Endothelial cell of umbilical vein (primary cell): ENCODE measurements at places on chromosomes 5 and 9. TPM values are rescaled to one million over a fixed set of nuclear protein-coding genes. Genes with fewer than 3 reads are reported as not detected.

Gene FOXD4L6
- 0.35 TPM in 1 of 2 replicates, not detected in the other for total RNA-seq

Gene NR5A1
- total RNA-seq, result not detected in 2 replicates

Gene URM1
- 100 and 101 TPM in 2 replicates for total RNA-seq

Gene GALT
- 30.0 and 36.6 TPM in 2 replicates for total RNA-seq

Gene ARID3C
- not detected in 2 replicates for total RNA-seq

Gene TUSC1
- 12.1 TPM in 2 replicates for total RNA-seq

DNA sequence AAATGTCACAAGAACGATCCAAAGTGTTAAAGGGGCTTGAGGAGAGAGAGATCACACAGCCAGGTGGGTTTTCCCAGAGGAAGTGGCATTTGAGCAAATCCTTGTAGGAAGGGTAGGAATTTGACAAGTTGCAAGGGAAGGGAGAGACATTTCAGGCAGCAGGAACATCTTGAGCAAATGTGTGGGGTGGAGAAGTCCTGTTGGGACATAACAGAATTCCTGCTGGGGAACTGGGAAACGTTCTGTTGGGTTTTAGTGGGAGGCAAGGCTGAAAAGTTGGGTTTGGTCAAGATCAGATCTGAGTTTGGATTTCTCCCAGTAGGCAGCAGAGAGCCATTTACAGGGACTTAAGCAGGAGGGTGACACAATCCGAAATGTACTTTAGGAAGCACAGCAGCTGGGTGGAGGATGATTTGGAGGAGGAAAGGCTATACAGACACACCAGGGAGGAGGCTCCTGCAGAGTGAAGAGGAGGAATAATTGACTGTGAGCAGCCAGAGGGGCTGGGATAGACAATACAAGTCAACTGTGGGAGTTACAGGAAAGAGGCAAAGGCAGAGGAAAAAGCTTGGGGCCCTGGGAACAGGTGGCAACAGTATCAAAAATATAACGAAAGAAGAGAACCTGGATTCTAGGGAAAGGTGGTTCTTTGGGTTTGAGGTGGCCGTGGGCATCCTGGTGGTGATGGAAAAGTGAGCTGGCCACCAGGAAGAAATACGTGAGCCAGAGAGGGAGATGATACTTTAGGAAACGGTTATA, 3.1 kb upstream of the ZSWIM6 start:
- peak; percentile 25 for DNase-seq

GRCh38 chr5:131064669-131065371, 100.2 kb downstream of the HINT1 start:
- no peak for DNase-seq

DNA sequence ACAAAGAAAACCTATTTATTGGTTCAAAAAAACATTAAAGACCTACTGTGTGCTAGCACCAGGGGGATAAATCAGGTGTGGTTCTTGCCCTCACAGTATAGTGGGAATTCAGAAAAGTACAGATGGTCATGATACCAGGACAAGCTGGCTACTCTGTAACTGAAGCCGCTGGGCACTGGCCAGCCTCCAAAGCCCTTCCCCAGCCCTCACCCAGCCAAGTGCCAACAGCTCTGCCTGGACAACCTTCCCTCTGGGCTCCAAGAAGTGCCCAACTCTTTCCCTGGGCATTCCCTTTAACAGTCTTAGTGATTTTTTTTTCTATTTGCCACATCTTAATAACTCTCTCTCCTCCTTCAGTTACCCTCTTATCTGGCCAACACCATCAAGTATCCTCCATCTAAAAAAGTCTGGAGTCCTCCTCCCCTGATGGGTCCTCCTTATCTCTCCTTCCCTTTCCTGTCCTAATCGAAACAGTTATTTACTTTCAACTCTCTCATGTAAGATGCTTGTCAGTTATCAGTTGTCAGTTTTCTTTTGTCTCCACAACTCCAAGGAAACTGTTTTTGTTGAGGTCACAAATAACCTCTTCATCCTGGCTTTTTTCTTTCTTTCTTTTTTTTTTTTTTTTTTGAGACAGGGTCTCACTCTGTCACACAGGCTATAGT, 13.3 kb upstream of the SEPTIN8 start:
- no peak for DNase-seq

- DNase-seq, result no peak
These were observed 268.7 kb upstream of the PAPPA start for GRCh38 chr9:115884846-115885245.

- DNase-seq, result peak; percentile 30
These were observed 798 bp downstream of the PITX1 start for GRCh38 chr5:135032999-135033861.

- no peak for DNase-seq
These were observed 121.6 kb downstream of the OXCT1 start for GRCh38 chr5:41748631-41749030.

- peak; percentile 37 for DNase-seq
These were observed 17.0 kb upstream of the SH3TC2 start for GRCh38 chr5:149079883-149080282.

DNA sequence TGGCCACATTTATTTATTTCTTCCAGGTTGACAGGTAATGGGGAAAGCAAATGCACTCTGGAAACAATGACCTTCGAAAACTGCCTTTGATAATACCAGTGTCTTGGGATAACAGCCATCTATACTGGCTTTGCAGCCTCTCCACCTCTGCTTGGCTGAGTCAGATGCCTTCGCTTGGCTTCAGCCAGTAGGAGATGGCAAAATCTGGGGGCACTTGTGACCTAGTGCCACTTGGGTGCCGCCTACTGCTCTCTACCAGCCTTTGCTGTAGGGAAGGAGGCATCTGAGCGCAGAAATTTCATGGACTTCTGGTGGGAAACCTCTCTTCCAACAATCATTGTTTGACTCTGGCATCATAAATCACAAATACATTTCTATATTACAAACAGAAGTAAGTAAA, 21.8 kb downstream of the FYB1 start:
- no peak for DNase-seq

DNA sequence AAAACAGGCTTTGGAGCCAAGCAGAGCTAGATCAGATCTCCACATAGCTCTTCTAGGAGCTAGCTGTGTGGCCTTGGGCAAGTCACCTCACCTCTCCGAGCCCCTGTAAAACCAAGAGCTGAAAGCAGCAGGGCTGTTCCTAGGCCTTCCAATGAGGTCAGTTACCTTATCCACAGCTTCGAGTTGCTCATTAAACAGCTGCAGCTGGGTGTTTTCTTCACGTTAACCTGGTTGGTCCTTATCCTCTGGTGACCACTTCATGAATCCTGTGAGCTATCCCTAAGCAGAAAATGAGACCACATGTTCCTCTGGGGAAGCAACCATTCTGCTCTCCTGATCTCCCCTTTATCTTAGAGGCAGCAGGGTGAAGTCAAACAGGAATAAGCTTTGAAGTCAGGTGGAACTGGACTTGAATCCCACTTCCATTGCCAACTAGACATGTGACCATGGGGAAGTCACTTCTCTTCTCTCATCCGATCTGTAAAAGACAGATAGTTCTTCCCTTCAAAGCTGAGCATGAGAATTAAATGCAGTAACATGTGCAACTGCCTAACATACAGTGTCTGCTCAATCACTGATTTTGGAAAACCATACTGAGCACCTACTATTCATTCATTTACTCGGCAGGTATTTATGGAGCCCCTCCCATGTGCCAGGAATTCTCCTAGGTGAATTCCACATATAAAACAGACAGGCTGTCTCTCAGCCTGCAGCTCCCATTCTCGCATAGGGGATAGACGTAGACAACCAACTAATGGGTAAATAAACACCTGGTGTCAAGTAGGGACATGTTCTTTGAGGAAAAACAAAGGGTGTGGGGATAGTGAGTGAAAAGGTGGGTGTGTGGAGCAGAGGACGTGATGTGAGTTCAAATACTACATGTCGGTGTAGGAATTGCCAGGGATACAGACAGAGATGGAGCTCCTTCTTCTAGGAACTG, 111.7 kb upstream of the BOD1 start:
- no peak for DNase-seq

DNA sequence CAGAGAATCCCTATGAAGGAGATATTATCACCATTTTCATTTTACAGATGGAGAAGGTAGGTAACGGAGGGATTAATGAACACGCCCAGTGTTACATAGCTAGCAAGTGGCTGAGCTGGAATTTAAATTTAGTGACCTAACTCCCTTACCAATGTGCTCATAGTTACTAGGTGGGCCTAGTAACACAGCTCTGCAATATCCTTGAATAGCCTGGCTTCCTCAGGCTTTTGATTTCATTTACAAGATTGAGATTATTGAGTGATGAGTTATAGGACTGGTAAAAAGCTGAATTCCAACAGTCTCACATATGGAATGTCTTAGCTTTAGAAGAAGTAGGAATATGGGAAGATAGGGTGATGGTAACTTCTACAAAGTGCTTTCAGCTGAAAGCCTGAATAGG, 336.3 kb upstream of the KIF2A start:
- DNase-seq, result no peak

DNA sequence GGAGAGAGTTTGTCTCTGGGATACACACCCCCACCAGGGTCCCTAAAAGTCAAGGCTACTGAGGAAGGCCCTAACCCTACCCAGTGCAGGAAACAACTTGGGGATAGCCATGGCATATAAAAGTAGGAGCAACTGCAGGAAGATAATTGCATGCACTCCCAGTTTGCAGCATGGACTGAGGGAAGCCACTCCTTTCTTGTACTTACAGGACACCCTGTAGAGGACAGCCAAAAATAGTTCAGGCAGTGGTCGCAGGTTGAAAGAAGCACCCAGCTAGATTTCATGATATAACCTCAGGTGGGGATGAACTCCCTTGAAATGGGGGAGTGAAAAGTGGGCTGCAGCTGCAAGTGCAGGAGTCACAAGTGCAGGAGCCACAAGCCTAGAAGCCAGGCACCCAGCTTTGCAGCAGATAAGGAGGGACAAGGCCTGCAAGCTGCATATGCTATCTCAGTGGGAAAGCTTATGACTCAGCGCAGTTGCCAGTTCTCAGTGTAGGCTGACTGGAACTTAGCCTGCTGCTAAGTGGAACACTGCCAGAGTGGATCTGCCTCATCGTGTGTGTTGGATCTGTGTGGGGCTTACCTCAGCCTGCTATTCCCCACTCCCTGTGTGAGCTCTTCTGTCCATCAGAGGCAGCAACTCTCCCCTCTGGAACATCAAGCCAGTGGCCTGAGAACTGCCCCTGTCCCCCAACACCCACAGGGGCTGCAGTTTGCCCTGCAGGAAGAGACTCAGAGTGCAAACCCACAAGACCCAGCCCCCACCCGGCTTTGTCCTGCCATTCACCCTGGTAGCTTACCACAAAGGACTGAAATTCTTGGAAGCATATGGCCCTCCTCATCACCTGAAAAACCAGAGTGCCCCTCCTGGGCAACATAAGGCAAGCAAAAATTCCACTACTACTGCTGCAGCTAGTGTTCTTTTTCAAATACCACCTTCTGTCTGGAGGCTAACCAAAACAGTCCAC, 42.7 kb downstream of the CYLC2 start:
- DNase-seq, result no peak

DNA sequence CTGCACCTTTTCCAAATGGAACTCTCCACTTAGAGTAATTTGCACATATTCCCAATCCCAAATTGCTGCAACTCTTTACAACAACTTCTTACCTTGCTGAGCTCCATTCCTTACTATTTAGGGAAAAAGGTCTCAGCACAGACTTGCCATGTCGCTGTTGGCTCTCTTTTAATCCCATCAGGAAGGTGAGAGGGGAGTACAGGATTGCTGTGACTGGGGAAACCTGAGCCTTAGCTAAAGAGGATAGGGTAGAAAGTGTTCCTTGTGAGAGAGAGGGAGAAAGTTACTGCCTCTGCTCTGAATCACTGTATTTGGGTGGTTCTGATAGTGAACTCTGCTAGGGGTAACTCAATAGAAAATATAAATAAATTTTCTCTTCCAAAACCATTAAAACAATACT, 43.7 kb upstream of the GABRA1 start:
- DNase-seq, result no peak

DNA sequence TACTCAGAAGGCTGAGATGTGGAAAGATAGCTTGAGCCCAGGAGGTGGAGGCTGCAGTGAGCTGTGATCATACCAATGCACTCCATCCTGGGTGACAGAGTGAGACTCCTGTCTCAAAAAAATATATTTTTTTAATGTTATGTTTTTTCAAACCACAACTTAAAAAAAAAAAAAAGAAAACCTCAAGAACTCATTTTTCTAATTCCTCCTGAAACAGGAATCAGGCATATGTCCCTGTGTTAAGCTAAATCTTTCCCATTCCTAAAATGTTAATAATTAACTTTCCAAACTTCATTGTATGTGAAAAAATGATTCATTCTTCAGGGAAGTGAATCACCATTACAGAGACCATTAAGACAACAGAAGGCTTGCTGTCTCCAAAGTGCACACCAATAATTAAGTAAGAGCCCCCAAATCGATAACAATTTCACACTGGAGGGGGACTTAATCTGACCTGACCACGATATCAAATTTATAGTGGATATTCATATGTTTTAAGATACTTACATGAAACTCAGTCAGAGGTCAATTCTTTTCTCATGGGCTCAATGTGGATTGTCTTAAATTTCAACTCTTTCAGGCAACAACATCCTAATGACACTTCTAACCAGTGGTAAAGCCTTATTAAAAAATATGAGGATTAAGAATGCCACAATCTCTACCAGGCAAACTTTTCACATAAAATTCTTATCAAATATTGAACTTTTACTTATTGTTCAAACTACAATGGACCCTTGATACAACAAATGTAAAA, 5.2 kb downstream of the CEMIP2 start:
- DNase-seq, result peak; percentile 73

GRCh38 chr9:13443346-13444244, 164.1 kb upstream of the MPDZ start:
- DNase-seq, result no peak

- no peak for DNase-seq
These were observed 65.8 kb downstream of the SFXN1 start for GRCh38 chr5:175544108-175544511.

DNA sequence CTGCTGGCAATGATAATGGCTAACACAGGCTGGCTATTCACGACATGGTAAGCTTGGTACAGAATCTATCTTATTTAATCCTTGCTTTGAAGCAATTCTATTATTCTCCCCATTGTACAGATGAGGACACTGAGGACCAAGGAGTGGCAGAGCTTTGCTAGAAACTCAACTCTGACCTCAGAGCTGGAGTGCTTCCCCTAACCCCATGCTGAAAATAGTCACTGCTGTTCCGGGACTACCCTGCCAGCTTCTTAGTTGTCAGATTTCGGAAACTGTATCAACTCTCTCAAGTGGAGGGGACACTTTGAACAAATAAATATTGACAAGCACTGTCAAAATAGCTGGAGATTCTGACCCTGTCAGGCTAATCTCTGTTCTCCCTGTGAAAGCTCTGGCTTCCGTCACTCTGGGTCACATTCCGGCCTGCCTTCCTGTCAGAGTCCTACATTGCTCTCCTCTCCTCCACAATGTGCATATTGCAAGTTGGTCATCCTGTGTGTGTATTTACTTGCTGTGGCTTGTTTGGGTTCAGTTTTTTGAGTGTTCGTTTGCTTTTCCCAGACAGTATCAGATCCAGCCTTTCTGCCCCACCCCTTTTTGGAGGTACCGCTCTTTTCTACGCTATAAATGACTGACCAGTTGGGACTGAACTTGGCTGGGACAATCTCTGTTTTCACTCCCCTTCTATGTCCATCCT, 134.3 kb upstream of the MAP1B start:
- no peak for DNase-seq

DNA sequence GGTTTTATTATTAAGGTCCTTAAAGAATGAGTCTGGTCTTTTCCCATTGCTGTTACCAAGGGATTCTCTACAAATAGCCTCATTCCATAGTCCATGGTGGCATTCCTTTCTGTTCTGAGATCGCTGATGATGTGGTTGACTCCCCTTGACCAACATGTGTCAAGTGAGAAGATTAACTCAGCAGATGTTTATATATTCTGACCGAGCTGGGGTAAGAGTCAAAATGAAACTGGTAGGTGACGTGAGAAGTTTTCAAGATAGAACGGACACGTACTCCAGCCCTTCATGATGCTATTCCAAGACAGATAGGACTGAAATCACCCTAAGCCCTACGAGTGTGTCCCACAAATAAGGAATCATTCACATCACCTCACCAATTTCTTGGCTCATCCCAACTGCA, 155.5 kb upstream of the WWC1 start:
- DNase-seq, result no peak
